ENCODE measurements at places on chromosomes 2 and 18.

DNA sequence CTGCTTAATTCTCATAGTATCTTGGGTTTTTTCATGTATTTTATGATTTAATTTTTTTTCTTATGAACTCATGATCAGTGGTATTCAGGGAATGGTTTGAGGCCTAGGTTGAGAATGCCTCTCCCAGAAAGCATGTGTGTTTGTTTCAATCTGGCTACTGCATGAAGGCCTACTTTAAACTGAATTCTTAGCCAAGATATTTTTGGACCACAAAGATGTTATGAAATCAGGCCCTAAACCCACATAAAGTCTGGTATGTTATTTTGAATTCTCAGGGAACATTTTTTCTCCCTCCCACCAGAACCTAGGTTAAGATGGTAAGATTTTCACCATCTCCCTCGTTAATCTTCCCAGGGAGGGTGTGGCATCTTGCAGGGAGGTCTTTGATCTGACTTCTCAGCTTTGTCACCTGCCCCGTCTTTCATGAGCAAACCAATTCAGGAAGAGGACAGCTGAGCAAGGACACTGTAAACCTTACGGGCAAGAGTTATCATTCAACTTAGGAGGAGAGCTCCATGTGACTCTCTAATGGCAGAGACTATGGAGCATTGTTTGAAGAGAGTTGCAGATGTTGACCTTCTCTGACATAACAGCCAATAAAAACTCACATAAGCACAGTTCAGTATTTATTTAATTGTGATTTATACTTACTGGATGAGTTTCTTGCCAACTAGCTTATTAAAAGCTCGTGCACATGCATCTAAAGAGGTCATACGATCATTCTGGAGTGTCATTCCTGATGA is 21.3 kb upstream of the ACKR3 start:
- no peak for DNase-seq

DNA sequence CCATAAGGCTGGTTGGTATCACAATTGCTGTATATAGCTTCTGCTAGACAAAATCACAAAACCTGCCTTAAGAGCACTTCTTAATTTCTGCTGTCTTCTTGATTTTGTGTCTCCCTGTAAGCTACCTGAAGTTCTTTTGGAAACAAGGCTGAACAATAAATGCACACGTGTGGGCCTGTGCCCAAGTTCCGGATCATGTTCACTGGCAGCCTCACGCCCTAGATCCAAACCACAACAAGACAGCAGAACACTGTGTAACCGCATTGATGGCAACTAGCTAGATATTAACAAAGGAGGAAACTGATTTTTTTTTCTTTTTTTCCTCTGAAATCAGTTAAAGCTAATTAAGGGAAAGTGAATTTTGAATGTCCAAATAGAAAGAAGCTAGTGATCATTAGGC is 81.5 kb upstream of the LYPD6B start:
- no peak for DNase-seq

- no peak for DNase-seq
These were observed 117.3 kb downstream of the DPP4 start for GRCh38 chr2:161956738-161957137.

- no peak for DNase-seq
These were observed 84.5 kb downstream of the LONRF2 start for GRCh38 chr2:100237770-100238169.

DNA sequence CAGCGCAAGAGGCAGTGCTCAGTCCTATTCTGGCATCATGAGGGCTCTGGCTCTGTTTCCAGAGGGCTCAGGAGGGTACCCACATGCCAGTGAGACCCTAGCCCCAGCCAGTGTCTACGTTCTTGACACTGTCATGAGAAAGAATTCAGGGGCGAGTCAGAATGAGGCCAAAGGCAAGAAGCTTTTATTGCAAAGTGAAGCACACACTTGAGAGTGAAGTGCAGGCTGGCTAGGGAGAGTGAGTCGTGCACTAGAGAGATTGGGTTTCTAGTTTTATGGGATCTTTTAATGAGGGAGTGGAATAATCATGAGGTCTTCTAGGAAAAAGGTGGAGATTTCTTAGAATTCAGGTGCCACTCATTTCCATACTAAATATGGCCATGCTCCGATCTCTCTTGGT is 164.1 kb downstream of the DCDC2C start:
- DNase-seq: no peak

GRCh38 chr2:179532863-179533278 is 268.2 kb upstream of the SESTD1 start:
- DNase-seq: peak; percentile 19

DNA sequence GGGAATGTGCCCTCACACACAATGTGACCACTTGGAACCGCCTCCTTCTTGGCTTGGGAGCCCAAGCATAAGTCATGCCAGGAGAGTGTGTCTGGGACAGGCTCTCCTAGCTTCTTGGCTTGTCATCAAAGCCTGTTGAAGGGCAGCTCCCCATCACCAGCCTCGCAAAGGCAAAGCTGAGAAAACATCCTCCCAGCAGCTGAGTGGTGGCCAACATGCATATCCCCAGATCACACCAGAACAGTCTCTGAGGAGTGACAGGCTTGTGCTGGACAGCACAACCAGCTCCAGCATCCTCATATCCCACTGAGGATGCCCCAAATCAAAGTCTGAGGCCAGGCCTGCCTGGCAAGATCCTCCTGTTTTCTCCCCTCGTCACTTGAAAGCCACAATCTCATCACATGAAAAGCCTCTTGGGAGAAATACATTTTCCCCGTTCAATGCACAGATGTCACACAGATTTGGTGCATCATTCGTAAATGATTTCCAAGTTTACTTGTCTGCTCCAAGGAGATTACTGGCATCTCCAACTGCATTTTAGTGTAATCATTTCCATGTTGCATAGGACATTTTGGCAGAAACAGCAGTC is 269.3 kb downstream of the TTC32 start:
- DNase-seq: no peak

- DNase-seq: no peak
These were observed 4.6 kb downstream of the INHA start for GRCh38 chr2:219576505-219577388.

DNA sequence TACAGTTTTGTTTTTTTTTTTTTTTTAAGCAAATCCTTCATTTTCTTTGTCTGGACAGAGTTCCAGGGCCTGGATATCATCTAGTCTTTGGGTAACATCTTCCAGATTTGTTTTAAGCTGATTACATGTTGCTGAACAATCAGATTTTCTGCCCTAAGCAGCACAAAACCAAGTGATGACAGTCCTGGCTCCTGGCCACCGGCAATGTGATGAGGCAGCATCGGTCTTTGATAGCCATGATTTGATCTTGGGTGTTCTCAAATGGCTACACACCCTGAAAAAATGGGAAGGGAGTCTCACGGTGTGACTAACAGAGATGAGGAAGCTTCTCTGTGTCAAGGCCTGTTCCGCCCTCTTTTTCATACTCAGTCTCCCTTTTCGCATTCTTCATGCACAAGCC is 708.6 kb upstream of the ZEB2 start:
- DNase-seq: no peak

DNA sequence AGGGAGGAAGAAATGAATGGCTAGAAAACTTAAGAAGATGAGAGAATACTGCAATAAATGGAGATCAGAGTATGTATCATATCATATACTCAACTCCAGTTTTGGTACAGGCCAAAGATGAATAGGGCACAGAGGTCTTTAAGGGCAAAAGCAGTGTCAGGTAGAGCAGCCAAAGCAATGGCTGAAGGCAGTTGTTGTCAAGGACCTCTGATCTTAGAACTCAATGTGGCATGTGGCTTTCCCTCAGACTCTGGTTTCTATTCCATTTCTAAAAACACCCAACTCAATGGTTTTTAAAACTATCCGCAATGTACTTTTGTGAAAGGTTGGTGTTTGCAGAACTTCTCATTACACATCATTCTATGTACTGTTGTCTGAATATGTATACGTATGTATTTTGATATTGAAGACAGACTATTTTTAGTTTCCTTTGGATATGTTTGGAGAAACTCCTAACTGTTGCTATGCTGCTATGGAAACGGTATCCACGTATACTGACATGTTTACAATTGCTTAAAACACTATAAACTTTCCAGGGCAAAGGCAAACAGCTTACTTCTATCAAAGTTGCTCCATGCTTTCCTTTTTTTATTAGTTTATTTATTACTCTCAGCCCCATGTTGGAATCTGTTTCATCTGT is 58.1 kb upstream of the PELI1 start:
- DNase-seq: no peak

GRCh38 chr18:38520786-38521185 is 955.2 kb upstream of the CELF4 start:
- DNase-seq: no peak

DNA sequence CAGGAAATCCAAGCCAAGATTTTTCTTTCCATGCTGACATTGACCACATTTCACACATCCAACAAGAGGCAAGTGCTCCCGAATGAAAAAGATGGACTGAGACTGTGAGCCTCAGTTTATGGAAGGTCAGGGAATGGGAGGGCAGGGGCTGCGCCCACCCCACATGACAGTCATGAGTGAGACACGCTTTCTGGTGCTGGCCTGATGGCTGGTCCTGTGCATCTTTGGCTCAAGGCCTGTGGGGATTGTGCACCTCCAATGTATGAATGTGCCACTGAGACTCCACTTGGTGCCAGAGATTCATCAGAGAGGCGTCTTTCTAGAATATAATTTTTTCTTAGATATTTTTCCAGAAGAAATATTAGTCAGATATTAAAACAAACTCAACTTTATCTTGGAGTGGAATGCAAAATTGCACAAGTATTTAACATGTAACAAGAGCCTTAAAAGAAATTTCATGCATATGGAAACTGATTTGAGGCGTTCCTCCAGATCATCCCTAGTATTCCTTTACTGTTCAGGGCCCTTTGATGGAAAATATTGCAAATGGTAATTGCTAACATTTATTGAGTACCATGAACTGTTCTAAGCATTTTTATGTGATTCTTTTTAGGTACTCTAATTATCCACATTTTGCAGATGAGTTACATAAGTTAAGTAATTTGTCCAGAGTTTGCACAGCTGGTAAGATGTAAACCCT is 87.3 kb upstream of the GPR45 start:
- no peak for DNase-seq

- no peak for DNase-seq
These were observed 76.5 kb upstream of the RAB6C start for GRCh38 chr2:129902731-129903585.

DNA sequence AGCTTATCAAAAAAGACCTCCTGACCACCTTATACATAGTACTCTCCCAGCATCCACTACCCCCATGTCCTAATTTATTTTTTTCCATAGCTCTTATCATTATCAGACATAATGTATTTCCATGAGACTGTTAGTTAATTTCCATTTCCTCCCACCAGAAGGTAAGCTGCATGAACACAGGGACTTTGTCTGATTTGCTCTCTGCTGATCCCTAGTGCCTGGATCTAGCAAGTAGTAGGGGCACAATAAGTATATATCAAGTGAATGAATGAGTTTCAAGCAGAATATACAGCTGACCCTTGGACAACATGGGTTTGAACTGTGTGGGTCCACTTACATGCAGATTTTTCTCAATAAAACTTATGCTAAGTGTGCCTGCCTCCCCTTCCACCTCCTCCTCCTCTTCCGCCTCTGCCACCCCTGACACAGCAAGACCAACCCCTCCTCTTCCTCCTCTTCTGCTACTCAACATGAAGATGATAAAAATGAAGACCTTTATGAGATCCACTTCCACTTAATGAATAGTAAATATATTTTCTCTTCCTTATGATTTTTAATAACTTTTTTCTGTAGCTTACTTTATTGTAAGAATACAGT is 53.8 kb downstream of the CTAGE1 start:
- no peak for DNase-seq

GRCh38 chr2:56118474-56118873 is 65.3 kb upstream of the CCDC85A start:
- no peak for DNase-seq

- no peak for DNase-seq
These were observed 5.5 kb downstream of the DCTN1 start for GRCh38 chr2:74374509-74375205.

- no peak for DNase-seq
These were observed 13.1 kb downstream of the SPR start for GRCh38 chr2:72900191-72900825.

GRCh38 chr2:112345030-112346027 is 69.9 kb downstream of the ZC3H6 start:
- DNase-seq: no peak

DNA sequence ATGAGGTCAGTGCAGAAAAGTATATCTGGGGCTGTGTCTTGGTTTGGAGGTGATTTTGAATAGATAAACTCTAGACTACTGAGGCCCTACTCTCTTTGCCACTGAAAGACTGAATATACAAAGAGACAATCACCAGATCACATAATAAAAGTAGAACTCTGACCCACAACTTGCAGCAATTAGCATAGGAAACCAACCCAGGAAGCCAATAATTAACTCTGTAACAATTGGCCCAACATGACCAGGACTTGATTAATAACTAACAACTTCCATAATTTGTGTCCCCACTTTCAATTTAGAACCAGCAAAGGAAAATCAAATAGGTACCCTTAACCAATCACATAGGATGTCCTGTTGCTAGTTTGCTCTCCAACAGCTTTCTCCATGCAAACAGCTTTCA is 1104.9 kb upstream of the CELF4 start:
- no peak for DNase-seq

- no peak for DNase-seq
These were observed 114.6 kb upstream of the CD302 start for GRCh38 chr2:159912580-159912979.

DNA sequence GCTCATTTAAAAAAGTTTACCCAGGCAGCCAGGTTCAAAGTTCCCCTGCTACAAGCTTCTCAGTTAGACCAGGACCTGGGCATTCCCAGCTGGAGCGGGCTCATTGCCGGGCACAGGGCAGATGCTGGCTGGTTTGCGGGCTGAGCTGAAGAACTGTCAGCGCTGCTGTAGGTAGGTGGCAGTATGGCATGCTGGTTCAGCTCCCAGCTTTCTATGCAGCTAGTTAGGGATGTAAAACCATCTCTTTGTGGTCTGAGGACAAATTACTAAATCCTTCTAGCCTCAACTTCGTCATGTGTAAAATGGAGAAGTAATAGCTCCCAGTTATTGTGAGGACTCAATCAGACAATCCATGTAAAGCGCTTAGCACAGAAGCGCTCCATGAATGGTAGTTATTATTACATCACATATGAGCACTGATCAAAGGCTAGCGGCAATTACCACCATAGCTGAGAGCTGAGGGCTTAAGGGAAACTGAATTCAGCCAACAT is 2.4 kb upstream of the LDLRAD4 start:
- peak; percentile 46 for DNase-seq

GRCh38 chr2:159054985-159055384 is 86.5 kb downstream of the TANC1 start:
- no peak for DNase-seq

- DNase-seq: peak; percentile 35
These were observed 17.4 kb downstream of the KCNH7 start for GRCh38 chr2:162821176-162821575.

Measured in foreskin keratinocyte (primary cell).